Stimulated activated CD8-positive, alpha-beta memory T cell treated with anti-CD3 and anti-CD28 coated beads, Interleukin-7, amount 100 ng/mL, for 1 hour (primary cell): ENCODE measurements at places on chromosomes 3 and 15.

DNA sequence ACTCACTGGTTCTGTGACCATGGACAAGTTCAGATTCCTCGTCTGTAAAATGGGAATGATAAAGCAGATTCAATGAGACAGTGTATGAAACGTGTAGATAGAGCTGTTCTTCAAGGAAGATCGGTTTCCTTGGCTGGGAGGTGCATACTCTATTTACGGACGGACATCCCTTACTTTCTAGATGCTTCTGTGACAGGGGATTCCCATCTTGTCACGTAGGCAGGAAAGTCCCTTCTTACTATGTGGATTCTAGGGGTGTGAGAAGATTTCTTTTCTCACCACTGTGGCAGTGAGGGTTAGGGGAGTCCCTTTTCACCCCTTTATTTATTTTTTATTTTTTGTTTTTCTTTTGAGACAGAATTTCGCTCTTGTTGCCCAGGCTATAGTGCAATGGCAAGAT is 180.9 kb upstream of the TBL1XR1 start:
- DNase-seq: no peak

GRCh38 chr3:127964816-127965215 is 49.8 kb downstream of the KBTBD12 start:
- DNase-seq: no peak

- DNase-seq: no peak
Observed at GRCh38 chr3:160562952-160563351, 2.4 kb downstream of the KPNA4 start.

DNA sequence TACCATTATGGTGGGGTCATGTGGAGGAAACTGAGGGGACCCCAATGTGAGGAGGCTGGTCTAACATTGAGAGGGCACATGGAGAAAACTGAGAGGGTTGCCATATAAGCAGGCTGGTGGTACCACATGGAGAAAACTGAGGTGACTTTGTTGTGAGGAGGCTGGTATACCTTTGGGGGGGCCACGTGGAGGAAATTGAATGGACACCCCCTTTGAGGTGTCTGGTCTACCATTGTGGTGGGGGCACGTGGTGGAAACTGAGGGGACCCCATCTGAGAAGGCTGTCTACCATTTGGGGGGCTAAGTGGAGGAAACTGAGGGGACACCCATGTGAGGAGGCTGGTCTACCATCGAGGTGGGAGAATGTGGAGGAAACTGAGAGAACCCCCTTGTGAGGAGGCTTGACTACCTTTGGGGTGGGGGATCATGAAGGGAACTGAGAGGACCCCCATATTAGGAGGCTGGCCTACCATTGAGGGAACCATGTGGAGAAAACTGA is 163.8 kb downstream of the FBLN2 start:
- DNase-seq: no peak

DNA sequence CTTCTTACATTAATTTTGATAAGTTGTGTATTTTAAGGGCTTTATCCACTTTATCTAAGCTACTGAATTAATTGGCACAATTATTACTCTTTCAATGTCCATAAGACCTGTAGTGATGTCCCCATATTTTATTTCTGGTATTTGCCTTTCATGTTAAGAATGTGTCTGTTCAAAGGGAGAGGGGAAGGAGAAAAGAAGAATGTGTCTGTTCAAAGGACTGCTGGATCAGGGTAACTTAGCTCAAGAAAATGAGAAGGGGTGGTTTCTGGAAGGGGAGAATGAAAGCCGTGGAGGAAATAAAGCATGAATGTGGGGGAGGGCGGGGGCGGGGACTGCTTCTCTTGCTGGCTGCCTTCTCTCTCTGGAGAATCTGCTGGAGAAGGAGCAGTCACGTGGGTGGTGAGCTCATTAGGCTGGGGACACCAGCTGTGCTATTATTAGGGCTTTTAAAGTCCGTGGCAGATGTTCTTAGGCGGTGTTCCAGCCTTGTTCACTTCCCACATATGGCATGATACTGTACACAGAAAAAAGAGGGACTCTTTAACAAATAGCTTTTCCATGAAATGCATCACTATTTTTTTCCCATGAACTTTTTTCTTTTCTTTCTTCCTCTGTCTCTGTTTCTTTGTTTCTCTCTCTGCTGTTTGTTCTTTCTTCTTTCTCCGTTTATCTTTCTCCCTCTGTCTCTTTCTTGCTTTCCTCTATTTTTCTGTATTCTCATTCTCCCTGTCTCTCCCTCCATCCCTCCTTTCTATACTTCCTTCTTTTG is 63.7 kb upstream of the ULK4 start:
- no peak for DNase-seq
